ENCODE measurements at places on chromosomes 16 and 17.

DNA sequence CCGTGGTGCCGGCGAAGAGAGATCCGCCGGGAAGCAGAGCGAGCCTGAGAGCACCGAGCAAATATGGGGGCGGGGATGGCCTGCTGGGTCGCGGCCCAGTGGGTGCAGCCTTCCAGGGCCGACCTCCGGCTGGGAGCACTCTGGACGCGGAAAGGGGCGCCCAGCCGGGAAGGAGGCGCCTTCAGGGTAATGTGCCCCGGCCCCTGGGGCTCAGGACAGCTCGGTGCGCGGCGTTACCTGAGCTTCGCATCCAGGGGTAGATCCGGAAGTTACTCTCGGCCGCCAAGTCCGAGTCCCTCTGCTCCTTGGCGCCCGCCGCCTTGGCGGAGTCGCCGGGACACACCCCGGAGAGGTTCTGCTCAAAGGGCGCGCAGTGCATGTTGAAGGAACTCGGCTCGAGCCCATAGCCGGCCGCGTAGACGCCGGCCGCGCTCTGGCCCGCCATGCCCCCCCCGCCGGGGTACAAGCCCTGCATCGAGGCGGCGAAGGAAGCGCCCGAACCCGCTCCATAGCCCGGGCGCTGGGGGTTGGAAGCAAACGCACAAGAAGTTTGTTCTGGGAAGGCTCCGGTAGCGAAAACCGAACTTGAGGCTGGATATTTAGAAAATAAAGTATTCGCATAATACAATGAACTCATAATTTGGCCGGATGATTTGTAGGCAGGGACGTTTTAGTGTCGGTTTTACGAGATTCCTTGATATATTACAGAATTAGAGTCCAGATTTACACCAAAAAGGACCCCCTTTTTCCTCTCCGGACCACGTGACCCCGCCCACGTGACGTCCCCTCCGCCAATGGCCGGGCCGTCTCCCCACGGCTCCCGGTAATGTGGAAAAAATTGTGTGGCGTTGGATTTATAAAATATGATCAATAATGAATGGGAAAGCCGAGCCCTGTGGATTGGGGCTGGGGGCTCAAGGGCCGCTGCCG, at the start of gene HOXB7:
Gene HOXB7, minus strand, starts transcription at position 736 of the 930 bp plus-strand sequence. Its CDS starts 99 bp downstream, at position 637.
- no peak for DNase-seq

GRCh38 chr17:65472666-65473309, 88.7 kb downstream of the AXIN2 start:
- DNase-seq: no peak

- DNase-seq: no peak
These were observed 55.4 kb downstream of the RTN4RL1 start for GRCh38 chr17:1969712-1970111.

DNA sequence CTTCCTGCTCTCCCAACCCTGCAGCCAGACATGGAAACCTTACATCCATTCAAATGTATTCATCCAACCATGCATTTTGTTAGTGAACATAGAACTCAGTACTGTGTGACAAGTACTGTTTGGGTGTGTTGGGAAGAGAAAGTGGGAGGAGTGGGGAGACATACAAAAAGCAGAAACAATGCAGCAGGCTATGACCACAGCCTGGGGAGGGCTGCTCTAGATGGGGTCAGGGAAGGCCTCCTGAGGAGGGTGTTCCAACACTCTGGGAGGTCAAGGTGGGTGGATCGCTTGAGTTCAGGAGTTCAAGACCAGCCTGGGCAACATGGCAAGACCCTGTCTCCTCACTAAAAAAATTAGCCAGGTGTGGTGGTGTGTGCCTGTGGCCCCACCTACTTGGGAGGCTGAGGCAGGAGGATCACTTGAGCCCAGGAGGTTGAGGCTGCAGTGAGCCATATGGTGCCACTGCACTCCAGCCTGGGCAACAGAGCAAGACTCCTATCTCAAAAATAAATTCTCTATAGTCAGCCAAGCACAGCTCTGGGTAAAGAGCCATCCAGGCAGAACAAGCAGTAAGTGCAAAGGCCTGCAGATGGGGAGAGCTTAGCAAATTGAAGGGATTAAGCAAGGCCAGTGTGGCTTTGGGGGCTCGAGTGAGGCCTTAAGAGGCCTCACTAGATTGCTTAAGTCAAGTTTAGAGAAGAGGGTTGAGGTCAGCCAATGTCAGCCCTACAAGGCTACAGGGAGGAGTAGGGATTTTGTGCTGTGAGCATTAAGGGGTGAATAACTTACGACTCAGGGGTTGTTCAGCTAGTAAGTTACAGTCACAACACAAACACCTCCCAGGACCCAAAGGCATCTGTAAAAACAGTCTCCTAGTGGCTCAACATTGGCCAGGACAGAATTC, 5.5 kb downstream of the SLC13A2 start:
- no peak for DNase-seq

- no peak for DNase-seq
These were observed 24.6 kb upstream of the COX10 start for GRCh38 chr17:14044702-14045101.

- no peak for DNase-seq
These were observed 17.0 kb downstream of the BEAN1 start for GRCh38 chr16:66444049-66444481.

GRCh38 chr16:49427771-49428170, 54.2 kb downstream of the C16orf78 start:
- no peak for DNase-seq

GRCh38 chr17:13076905-13077304, 59.1 kb upstream of the ELAC2 start:
- no peak for DNase-seq

GRCh38 chr16:50699326-50700159, 6.1 kb downstream of the NOD2 start:
- no peak for DNase-seq

DNA sequence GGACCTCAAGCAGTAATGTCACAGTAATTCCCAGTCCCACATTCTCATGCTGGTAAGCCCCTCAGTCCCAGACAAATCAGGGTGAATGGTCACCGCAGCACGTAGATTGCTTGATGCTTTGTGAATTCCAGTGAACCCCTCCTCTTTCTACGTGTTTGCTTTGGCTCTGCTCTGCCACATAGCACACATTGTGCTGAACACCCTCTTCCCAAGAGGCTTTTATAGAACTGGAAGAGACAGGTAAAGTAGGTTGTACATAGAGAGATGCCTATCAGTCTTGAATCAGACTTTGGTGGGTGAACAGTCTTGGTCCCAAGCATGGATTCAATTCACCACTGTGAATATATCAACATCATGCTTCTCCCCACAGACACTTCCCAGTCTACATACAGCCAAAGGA, 579 bp upstream of the KRTAP9-6 start:
- DNase-seq: no peak

- no peak for DNase-seq
These were observed 6.0 kb upstream of the CDC42EP4 start for GRCh38 chr17:73317513-73318426.

DNA sequence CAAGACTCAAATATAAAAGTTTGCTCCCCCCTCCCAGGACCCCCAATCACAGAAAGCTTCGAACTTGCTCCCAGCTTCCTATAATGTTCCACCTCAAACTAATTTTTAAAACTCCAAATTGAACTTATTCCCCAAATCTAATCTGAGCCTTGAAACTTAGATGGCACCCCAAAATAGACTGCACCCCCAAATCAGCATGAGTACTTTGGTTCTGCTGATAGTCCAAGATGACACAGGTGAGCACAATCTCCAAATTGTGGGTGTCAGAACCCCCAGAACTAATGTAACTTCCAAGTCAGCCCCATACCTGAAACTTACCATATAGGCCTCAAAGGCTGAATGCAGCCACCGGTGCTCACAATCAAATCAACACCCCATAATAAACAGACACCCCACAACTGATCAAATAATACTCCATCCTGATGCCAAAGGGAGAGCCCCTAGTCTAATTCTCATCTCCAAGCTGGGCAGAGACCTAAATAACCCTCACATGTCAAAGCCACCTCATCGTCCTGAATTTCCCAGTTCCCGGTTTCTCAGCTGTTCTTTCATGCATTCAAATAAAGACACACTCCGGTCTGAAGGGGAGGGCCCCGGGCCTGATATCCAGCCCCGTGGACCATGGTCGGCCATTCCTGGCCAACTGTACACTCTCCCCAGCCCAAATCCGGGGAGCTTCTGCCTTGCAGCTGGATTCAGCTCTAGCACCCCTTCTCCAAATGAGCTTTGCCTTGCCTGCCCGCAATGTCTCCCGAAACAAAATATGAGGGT, 1.8 kb upstream of the BCL6B start:
- no peak for DNase-seq

DNA sequence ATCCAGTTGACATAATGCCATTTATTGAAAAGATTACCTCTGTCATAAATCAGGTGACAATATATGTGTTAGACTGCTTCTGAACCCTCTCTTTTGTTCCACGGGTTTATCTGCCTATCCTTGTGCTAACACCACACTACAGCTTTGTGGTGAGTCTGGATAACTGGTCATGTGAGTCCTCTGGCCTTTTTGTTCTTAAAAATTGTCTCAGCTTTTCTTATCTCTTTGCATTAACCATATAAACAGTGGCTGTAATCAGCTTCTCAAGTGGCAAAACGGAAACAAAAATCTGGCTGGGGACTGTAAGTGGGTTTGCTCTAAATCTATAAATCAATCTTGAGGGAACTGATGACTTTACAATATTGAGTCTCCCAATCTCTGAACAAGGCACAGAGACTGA, 44.6 kb downstream of the STX8 start:
- DNase-seq: no peak

DNA sequence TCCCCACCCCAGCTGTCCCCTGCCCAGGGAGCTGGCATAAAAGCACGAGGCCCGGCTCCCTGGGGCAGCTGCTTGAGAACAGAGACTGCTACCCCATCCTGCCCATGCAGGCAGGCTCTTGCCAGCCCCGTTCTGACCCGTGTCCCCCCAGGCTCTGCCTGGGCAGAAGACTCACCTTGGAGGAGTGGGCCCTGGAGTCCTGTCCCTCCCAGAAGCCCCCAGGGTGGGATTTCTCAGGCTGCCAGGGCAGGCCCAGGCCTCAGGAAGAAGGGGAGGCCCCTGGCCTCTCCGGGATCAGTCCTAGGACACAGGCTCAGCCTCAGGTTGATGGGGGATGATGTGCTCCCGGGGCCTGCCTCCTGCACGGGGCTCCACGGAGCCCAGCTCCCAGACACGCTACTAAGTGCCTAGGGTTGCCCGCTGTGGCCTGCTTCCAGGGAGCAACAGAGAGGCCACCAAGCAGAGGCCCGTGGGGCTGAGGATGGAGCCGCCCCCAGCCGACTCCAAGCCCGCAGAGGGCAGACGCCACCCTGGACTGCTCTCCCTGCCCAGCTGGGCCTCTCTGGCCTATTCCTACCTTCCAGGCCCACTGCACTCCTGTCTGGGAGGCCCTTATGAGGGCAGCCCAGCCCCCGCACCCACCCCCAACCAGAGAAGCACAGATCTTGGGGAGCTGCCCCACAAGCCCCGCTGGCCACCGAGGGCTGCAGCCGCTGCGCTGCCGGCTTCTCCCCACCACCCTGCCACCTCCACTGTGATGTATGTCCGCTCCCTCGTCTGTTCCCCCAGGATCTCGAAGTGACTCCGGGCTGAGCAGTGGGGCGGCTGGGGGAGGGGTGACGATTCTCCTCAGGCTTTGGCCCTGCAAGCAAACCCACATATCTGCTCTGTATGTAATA, 1.7 kb downstream of the NME3 start:
- DNase-seq: no peak

- no peak for DNase-seq
These were observed 23.1 kb upstream of the CMIP start for GRCh38 chr16:81421536-81421935.

DNA sequence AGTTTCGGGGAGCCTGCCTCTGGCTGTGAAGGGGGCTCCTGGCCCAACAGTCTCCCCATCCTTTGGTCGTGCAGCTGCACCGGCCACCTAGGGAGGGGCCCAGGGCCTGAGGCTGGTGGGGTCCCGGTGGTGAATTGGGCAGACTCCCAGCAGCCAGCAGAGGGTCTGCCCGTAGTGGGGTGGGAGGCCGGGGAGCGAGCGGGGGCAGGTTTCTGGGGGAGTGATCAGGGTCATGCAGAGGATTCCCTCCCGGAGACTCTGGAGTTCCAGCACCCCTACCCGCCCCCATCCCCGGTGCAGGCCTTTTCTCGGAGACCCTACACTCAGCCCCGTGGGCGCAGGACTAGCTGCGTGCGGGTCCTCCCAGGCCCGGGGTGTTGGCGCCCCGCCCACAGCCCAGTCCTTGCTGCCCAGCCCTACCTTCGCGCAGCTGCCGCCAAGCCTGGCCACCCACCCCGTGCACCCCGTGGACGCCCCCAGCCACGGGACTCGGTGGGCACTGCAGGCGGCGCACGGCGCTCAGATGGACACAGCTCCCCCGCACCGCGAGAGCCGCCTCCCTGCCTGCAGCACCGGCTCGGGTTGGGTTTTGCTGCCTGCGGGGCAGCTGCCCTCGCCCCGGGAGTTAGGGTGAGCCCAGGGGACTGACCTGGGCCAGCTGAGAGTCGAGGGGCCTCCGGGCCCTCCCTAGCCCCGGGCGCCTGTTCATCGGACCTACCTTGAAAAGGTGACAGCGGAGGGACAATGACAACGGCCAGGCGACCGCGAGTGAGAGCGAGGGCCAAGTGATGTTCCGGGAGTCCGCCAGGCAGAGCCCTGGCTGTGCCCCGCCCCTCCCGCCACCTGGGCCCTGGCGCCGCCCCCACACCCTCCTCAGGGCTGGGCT, at the start of gene GNG13:
Gene GNG13, minus strand, starts transcription at position 787 of the 886 bp plus-strand sequence. CDS start 1,657 bp downstream, outside the sequence.
- DNase-seq: no peak

DNA sequence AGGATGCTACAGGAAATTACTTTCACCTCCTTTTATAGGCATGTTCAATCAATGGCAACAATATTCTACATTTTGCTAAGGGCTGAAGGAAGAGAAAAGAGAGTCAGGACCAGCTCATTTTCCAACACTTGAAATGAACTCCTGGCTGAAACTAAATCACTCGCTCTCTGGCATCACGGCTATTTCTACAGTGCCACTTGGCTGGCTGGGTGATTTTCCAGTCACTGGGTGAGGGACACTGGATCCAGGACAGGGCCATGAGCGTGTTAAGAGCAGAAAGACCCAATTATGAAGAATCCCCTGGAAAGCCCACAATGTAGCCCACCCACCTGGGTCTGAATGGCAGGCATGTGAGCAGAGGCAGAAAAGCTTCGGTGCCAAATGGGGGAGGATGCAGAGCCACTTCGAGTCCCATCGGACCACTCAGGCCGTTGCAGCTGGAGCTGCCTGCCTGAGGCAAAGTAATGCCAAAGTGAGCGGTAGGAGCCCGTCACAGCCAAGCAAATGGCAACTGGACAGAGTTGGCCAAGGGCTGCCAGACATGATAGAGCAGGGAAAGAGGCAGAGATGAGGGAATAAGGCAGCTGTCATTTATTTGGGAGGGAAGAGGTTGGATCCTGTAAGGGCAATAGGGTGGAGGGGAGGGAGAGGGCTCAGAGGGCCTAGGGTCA, 246.2 kb downstream of the STX8 start:
- DNase-seq: no peak

- no peak for DNase-seq
These were observed 288.2 kb upstream of the SALL1 start for GRCh38 chr16:51439271-51439670.

Data from HS-27A (cell line).